ENCODE measurements at places on chromosomes 1 and 21.

GRCh38 chr21:33991133-33991532 is 75.5 kb upstream of the ATP5PO start:
- no peak for DNase-seq

GRCh38 chr1:16242556-16243214 is 5.7 kb upstream of the CPLANE2 start:
- no peak for DNase-seq

DNA sequence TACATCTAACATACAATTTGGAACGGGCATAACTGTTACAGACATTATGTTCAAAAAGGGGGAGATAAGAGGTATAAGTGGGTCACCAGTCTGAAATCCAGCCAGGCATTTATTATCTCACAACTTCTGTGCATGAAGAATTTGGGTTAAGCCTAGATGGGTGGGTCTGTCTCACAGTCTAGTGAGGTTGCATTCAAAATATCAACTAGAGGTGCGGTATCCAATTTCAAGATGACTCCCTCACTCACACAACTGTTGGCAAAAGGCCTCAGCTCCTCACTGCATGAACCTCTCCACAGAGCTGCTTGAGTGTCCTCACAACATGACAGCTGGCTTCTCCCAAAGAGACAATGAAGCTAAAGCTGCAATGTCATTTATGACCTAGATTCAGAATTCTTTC is 4.7 kb downstream of the AUNIP start:
- no peak for DNase-seq

GRCh38 chr1:185853739-185854138 is 119.5 kb downstream of the HMCN1 start:
- no peak for DNase-seq

GRCh38 chr1:214071469-214071868 is 83.7 kb downstream of the PROX1 start:
- DNase-seq = no peak

DNA sequence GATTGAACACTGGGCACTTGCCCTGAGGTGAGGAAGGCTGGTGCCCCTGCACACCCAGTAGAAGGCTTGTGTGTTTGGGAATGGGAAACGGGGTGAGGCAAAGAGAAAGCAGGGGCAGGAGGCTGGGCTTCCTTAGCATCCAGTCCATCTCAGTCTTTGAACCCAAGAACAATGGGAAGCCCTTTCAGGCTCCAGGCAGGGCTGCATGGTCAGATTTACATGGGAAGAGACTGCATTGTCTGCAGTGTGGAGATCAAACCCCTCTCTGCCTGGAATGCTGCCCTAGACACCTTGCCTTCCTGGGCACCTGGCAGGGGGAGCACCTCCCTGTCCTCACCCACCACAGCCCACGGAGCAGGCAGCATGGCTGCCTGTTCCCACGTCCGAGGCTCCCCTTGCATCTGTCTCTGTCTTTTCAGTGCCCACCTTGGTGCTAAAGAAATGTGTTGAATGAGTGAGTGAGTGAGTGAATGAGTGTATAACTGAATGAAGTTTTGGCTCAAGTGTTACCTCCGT is 268.5 kb downstream of the GRIK3 start:
- no peak for DNase-seq

DNA sequence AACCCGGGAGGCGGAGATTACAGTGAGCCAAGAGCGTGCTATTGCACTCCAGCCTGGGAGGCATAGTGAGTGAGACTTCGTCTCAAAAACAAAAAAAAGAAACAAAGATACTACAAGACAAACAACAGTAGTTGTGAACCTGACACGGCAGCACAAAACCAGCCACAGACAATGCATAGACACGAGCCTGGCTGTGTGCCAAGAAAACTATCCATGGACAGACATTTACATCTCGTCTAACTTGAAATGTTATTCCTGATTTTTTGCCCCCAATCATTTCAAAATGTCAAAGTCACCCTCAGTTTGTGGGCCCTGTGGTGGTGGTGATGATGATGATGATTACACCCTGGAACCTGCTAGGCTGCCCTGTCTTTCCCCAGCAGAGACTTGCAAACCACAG is 6.3 kb downstream of the KLHL21 start:
- DNase-seq = no peak

DNA sequence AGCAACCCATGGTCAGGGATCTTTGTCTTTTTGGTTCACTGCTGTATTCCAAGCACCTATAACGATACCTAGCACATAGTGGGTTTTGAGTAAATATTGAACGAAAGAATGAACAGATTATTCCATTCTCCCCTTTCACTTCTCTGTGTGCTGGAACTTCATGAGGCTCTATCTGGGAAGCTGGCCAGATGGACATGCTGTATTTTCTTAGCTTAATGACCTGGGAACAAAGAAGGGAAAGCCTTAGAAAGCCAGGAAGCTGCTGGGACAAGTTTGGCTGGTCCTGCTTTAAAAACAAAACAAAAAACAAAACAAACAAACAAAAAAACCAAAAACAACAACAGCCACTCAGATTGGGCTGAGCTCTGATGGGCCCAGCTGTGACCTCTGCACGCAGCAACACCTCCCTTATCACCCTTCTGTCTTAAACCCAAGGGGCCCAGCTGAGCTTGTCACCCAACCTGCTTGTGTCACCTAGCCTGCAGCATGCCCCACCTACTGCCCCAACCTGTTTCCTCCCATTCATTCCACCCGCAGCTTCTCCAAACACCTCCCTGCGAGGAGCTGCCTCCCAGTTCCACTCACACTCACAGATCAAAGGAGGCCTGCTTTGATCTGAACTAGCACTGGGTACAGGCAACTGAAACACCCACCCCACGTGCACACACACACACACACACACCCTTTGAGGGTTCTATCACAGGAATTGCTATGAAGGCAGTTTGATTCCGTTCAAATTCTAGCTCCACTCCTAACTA is 37.1 kb downstream of the SLC30A1 start:
- DNase-seq = no peak

DNA sequence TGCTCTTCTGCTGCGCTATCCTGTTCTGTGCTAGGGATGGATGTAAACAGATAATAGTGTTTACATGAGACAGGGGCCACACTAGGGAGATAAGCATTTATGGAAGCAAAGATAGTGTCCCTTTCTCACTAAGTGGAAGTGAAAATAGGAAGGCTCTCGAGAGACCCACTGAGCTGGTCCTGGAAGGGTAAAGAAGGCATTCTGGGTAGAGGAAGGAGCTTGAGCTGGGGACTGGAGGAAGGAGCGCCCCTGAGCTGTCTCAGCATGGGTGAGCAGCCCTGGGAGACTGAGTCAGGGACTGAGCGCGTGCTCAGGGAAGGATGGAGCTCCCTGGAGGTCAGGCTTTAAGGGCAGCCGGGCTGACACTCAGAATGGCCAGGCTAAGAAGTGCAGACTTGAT is 93.3 kb downstream of the IGSF21 start:
- DNase-seq = no peak

- DNase-seq = no peak
Measured at GRCh38 chr1:101158424-101158823, 78.4 kb upstream of the S1PR1 start.

GRCh38 chr1:54883349-54884102 is 3.5 kb downstream of the DHCR24 start:
- no peak for DNase-seq

DNA sequence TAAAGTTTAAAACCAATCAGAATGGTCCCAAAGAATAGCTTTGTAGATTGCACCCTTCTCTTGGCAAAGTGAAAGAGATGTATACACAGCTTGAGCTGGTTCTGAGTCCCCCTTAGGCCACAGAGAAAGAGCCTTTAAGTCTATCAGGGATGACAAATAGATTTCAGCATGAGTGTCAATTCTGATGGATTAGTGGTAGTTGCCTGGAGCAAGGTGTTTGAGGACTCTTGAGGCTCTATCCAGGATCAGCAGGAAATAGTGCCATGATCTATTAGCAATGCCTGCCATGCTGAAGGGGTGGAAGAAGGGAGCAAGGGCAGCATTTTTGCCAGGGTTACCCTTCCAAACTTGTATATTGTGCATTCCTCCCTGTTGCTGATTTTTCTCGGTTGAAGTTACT is 116.6 kb downstream of the ATG4C start:
- no peak for DNase-seq

Data from activated T-helper 1 cell treated with anti-CD3 and anti-CD28 coated beads, Interleukin-2, amount 50 U/mL, for 16 hours (primary cell).